Fibroblast of skin of back (primary cell): ENCODE measurements at places on chromosomes 7 and 10.

DNA sequence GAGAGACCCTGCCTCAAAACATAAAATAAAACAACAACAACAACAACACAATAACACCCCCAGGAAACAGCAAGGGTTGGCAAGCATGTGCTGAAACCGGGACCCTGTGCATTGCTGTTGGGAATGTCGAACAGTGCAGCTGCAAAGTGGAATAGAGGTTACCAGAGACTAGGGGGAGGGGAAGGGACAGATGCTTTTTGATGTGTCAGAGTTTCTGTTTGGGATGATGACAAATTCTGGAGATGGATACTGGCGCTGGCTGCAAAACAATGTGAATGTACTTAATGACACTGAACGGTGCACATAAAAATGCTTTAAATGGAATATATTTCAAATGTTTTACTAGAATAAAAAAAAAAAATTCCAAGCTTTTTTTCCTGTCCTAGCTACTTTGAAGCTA, 241.8 kb downstream of the TEX36 start:
- peak; percentile 57 for DNase-seq

GRCh38 chr10:131731780-131732630, 168.8 kb upstream of the PPP2R2D start:
- DNase-seq, result no peak

- peak; percentile 37 for DNase-seq
Measured at GRCh38 chr10:7260412-7260900, 150.4 kb downstream of the SFMBT2 start.

- no peak for DNase-seq
Measured at GRCh38 chr7:135845415-135846075, 96.9 kb upstream of the FAM180A start.

DNA sequence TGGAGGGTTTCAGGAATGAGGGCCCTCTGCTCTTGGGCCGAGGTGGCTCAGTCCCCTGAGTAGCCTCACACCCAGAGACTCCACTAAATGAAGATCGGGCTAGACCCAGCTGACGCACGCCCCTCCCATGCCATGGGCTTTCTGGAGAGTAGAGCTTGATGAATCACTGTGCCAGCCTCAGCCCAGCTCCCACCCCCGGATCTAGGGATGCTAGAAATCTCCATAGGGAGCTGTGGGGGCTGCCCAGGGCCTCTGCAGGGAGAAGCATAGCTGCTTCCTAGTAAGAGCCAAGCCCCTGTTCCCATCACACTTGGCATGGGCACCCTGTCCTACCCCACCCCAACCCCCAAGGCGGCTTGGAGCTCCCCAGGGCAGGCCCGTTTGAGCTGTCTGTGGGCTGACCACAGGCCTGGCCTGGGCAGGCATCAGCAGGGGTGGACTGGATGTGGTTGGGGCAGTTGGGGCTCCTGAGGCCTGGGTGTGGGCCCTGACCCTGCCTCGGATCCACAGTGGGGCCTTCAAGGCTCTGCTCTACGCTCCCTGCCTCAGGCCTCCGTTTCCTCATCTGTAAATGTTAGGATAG, 121.2 kb downstream of the ZMIZ1 start:
- peak; percentile 56 for DNase-seq

GRCh38 chr10:71531485-71532446, 135.0 kb downstream of the CDH23 start:
- DNase-seq, result peak; percentile 20

DNA sequence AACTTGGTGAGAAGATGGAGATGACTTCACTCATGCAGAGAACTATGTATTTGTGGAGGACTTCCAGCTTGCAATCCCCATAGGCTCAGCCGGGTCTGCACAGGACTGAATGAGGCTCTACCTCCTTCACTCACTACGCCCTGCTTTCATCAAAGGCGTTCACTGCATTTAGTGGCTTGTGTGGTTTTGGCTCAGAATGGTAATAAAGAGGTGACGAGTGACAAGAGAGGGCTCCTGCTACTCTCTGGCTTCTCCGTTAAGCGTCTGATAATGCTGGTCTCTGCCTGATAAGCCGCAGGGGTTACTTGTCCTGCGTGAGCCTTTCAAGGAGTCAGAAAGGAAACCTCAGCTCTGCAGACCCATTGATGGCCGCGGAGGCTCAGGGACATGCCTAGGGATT, 343.4 kb downstream of the PRPF18 start:
- DNase-seq, result no peak

- DNase-seq, result no peak
Measured at GRCh38 chr7:22129166-22129565, 183.5 kb upstream of the CDCA7L start.

GRCh38 chr10:71487726-71488125, 91.0 kb downstream of the CDH23 start:
- DNase-seq, result no peak

DNA sequence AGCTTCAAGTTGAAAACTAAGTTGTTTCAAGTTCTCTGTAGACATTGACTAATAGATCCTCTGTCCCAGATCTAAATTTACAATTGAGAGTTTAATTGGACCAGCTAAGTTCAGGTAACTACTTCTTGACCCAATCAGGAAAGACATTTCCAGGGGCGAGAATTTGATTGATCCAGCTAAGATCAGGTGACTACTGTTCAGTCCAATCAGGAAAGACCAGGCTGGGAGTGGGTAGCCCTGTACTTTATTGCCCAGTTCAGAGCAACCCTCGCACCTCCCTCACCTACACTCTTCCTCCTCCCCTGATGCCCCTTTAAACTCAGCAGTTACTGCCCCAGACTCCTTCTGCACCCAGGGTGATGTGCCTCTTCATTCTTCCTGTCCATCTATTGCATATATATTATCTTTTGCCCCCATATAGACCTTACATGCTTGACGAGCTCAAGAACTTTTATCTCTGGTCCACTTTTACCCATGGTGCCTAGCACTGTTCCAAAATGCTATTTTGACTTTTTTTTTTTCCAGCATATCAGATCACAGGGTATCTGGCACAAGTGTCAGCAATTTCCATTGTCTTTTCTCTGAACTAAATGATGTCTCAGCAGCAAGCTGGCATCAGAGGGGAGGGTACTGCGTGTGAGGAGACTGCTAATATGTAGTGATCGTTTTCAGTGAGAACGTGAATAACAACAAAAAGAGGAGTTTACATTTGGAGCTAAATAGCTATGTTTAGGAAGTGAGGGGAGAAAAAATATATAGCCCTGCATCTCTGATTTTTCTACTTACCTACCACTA, 169.4 kb downstream of the KIAA1217 start:
- no peak for DNase-seq

GRCh38 chr10:80277016-80277415, 12.4 kb downstream of the MAT1A start:
- no peak for DNase-seq

- no peak for DNase-seq
Measured at GRCh38 chr7:34219153-34219718, 313.9 kb downstream of the BMPER start.

- DNase-seq, result peak; percentile 12
Measured at GRCh38 chr10:14184841-14185315, 145.8 kb downstream of the FRMD4A start.
